ENCODE measurements at places on chromosomes 6 and 20. TPM values are rescaled to one million over a fixed set of nuclear protein-coding genes. Genes with fewer than 3 reads are reported as not detected.

The SLC17A1 gene
- not detected for total RNA-seq

- H3K27ac ChIP-seq = no peak overlapping the region
- no peaks in the 10 kb centered on the region for H3K27me3 ChIP-seq
- no peaks in the 10 kb centered on the region for H3K36me3 ChIP-seq
- no peak overlapping the region for H3K4me3 ChIP-seq
- no peaks in the 10 kb centered on the region for H3K4me1 ChIP-seq
Observed at GRCh38 chr6:66210964-66211363, 503.9 kb upstream of the EYS start.

The DTD1 gene
- total RNA-seq = 49.2 TPM

DNA sequence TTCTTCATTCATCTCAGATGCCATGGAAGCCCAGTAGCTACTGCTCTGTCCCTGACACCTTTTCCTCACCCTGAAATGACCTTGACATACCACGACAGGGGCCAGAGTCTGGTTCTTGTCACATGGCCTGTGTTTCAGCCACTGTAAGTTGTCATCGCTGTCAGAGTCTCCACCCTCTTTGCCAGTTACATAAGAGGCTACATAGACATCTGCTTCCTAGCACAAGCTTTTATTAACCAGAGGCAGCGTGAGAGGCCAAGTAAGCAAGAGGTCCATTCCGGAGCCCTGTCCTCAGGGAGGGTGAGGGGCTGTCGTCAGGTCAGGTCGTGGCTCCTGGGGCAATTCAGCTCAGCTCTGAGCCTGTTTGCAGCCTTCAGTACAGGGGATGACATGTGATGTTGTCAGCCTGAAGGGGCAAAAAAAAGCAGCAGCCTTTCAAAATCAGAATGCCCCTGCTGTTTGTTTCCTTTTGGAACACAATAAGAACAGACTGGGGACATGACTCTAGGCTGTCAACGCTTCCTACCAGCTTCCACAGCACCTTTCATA lies 146.3 kb downstream of the MTFR2 start:
- H3K4me3 ChIP-seq = no peak overlapping the region
- H3K27me3 ChIP-seq = peaks cover 9% of the 10 kb centered on the region
- H3K4me1 ChIP-seq = no peaks in the 10 kb centered on the region

DNA sequence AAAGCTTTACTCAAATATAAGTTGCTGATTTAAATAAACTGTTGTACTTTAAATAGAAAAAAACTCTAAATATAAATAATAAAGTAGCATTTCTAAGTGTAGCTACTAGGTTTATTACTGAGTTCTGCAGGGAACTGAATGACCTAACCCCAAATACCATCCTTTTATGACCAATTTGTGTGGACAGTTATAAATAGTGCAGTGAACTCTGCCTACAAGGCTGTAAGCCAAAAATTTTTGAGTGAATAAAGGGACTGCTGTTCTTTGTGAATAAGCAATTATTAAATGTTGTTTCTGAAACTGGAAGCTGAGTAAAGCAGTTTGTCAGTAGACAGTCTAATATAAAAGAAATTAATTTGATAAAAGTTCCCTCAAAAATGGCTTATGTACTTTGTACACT lies 90.8 kb upstream of the ELOVL5 start:
- no peaks in the 10 kb centered on the region for H3K36me3 ChIP-seq
- H3K4me1 ChIP-seq = peaks cover 19% of the 10 kb centered on the region
- DNase-seq = no peak
- H3K4me3 ChIP-seq = no peak overlapping the region

The PCK1 gene
- total RNA-seq = not detected

GRCh38 chr6:144488590-144488989 lies 203.5 kb downstream of the UTRN start:
- H3K27ac ChIP-seq = no peak overlapping the region
- peaks cover 22% of the 10 kb centered on the region for H3K36me3 ChIP-seq
- H3K4me1 ChIP-seq = no peaks in the 10 kb centered on the region
- no peaks in the 10 kb centered on the region for H3K27me3 ChIP-seq
- no peak overlapping the region for H3K4me3 ChIP-seq
- no peak for DNase-seq

The TNFRSF21 gene
- total RNA-seq = 1.2 TPM

The GTSF1L gene
- not detected for total RNA-seq

GRCh38 chr6:46915866-46916265 lies 5.9 kb downstream of the ADGRF5 start:
- H3K4me3 ChIP-seq = no peak overlapping the region
- no peaks in the 10 kb centered on the region for H3K27me3 ChIP-seq
- no peaks in the 10 kb centered on the region for H3K36me3 ChIP-seq

- no peaks in the 10 kb centered on the region for H3K36me3 ChIP-seq
- no peak overlapping the region for H3K27ac ChIP-seq
- H3K4me3 ChIP-seq = no peak overlapping the region
- peaks cover 11% of the 10 kb centered on the region for H3K4me1 ChIP-seq
- no peaks in the 10 kb centered on the region for H3K27me3 ChIP-seq
- no peak for DNase-seq
Observed at GRCh38 chr6:63530182-63530581, 42.1 kb upstream of the LOC128125822 start.

DNA sequence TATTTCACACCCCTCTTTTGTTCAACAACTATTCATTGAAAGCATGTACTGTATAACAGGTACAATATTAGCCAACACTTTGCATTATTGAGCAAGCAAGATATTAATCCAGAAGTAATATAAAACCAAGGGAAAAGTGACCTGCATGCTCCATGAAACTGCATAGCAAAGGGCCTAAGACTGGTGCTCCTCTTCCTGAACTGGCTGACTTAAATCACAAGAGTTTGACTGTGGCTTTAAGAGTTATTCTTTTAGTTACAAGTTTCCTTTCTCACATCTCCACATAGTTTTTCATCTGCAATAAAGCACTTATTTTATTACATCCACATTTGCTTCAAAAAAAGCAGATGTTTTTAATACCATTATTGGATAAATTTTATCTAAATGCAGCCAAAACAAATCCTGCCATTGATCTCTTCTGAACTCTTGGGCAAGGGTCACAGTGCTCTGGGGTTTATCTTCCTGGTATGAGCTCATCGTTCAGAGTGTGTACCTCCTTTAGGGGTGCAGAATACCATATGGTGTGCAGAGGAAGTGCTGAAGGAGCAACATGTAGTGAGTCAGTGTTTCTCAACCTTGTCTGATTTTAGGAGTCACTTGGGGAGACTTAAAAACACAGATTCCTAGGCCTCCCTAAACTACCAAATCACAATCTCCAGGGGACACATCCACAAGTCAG lies 1225.9 kb upstream of the MAP3K7 start:
- H3K27me3 ChIP-seq = no peaks in the 10 kb centered on the region
- H3K27ac ChIP-seq = no peak overlapping the region
- H3K4me3 ChIP-seq = no peak overlapping the region
- no peak for DNase-seq
- H3K4me1 ChIP-seq = no peaks in the 10 kb centered on the region
- H3K36me3 ChIP-seq = no peaks in the 10 kb centered on the region
